ENCODE measurements at places on chromosomes 3 and 15.

GRCh38 chr15:82129761-82130160, 83.9 kb upstream of the MEX3B start:
- no peak for DNase-seq

DNA sequence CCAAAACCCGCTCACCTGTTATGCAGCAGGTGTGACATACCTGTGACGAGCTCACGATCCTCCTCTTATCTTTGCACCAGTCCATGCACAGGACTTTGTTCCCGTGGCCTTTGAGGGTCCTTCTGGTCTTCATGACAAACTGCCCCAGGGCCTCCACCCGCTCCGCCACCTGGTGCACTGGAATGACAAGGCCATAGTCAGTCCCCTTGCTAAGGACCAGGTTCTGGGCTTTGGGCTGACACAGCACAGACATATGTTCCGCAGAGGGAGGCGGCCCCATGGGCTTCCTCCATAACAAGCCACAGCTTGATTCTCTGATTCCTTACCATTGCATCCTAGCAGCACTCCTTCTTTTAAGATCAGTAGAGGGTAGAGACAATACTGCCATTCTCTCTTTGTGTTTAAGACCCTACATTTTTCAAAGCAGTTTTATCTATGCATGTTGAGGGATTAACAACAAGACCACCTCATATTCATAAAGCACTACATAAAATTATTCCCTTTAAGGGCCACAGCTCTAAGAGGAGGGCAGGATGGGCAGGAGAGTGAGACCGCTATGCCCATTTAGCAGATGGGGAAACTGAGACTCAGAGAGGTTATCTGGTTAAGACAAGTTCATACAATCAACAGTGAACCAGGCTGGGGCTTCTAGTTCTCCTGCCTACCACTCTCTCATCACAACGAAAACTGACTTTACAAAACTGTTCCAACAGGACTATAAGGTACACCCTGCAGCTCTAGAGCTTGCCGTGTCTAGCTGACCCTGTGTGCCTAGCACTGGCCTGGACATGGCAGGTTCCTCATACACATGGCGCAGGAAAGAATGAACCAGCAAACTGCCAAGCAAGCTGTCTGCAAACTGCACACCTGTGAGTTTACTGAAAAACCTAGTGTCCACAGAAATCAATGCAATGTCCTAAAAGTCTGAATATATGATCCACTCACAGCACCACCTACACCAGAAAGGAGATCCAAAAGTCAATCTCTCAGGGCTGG, 37.0 kb downstream of the GNB5 start:
- DNase-seq, result no peak

GRCh38 chr3:46628901-46629369, 16.6 kb downstream of the FAM240A start:
- DNase-seq, result no peak

DNA sequence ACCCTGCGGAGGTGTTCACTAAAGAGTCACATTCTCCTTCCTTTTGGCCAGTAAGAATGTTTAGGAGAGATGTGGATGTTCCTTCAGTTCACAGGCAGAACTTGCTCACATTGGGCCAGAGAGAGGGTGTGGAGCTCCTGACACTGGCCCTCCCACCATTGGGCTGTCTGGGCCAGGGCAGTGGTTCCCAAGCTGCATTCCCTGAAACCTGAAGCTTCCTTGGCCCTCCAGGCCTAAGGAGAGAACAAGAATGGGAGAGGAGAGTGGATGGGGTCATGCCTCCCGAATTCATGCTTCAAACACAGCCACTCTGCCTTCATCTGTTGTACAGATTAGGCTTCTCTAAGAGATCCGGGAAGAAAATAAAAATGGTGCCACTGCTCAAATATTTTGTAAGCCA, 257.4 kb downstream of the RORA start:
- no peak for DNase-seq

- no peak for DNase-seq
Observed at GRCh38 chr3:23422517-23422851, 219.4 kb downstream of the UBE2E2 start.

GRCh38 chr3:42192334-42193200, 73.4 kb downstream of the CCK start:
- DNase-seq, result peak; percentile 84

DNA sequence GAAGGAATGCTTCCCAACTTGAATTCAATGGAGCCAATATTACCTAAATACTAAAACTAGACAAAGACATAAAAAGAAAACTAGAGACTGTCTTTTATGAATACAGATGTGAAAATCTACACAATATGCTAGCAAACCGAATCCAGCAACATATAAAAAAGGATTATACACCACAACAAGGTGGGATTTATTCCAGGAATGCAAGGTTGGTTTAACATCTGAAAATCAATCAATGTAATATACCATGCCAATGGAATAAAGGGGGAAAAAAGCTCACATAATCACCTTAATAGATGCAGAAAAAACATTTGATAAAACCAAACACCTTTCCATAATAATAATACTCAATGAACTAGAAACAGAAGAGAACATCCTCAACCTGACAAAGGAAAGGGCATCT, 69.3 kb upstream of the TSPAN3 start:
- DNase-seq, result no peak

- DNase-seq, result no peak
Observed at GRCh38 chr3:13145131-13145825, 72.0 kb upstream of the IQSEC1 start.

GRCh38 chr15:77476995-77477394, 56.3 kb downstream of the HMG20A start:
- DNase-seq, result no peak

GRCh38 chr3:129768728-129769127, 124.8 kb downstream of the TMCC1 start:
- no peak for DNase-seq

DNA sequence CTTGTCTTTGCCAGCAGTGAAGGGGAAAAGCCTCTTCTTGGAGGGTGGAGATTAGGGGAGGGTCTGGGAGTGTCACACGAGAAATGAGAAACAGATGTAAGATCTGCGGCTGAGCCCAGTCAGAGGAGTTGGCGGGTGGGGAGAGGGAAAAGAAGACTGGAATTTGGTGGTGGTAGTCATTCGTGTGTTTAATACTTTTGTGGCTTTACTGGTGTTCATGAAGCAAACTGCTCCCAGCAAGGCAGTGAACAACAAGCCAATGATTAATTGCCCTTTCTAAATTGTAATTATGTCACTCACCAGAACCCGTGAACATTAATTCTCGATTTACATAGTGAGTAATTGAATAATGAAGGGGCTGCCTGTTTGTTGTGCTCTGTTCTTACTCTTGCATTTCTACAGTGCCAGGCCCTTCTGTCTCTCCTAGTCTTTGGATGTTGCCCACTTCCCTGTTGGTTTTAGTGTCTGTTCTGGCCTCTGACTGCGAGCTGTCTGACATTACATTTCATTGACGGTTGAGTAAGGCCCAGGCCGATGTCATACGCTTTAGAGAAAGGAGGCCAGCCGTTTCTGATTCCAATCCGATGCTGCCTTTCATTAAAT, 78.0 kb downstream of the CHCHD6 start:
- no peak for DNase-seq

- DNase-seq, result no peak
Observed at GRCh38 chr3:29758434-29759322, 477.8 kb downstream of the RBMS3 start.

GRCh38 chr3:13190378-13190765, 117.1 kb upstream of the IQSEC1 start:
- DNase-seq, result no peak

GRCh38 chr3:45890405-45890804, 4.1 kb downstream of the CCR9 start:
- no peak for DNase-seq

GRCh38 chr3:31288224-31288623, 244.5 kb upstream of the STT3B start:
- no peak for DNase-seq

- no peak for DNase-seq
Observed at GRCh38 chr15:44593042-44593736, 56.2 kb downstream of the EIF3J start.

DNA sequence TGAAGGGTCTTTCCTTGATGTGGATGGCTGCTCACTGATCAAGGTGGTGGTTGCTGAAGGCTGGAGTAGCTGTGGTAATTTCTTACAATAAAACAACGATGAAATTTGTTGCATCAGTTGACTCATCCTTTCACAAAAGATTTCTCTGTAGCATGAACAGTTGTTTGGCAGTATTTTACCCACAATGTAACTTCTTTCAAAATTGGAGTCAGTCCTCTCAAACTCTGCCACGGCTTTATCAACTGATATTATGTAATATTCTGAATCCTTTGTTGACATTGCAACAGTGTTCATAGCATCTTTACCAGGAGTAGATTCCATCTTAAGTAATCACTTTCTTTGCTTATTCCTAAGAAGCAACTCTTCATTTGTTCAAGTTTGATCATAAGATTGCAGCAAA, 252.6 kb downstream of the UBE2E2 start:
- DNase-seq, result no peak

GRCh38 chr3:150098621-150099020, 127.9 kb upstream of the PFN2 start:
- no peak for DNase-seq

- no peak for DNase-seq
Observed at GRCh38 chr15:48478581-48478980, 147.4 kb downstream of the DUT start.

GRCh38 chr3:112486811-112487505, 12.3 kb downstream of the BTLA start:
- DNase-seq, result no peak

GRCh38 chr15:31278061-31278445, 48.6 kb upstream of the KLF13 start:
- no peak for DNase-seq

- DNase-seq, result no peak
Observed at GRCh38 chr3:169748670-169749069, 16.2 kb downstream of the TERC start.

DNA sequence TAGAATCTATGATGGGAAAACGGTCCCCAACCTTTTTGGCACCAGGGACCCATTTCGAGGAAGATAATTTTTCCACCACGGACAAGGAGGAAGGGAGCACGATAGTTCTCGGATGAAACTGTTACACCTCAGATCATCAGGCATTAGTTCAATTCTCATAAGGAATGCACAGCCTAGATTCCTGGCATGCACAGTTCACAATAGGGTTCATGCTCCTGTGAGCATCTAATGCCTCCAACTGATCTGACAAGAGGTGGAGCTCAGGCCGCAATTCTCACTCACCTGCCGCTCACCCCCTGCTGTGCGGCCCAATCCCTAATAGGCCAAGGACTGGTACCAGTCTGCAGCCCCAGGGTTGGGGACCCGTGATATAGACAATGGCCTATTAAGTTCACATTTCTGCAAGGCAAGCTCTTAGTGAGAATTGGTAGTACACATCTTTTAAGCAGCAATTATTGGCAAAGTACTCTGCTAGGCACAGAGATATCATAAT, 26.5 kb downstream of the CD200R1 start:
- no peak for DNase-seq

DNA sequence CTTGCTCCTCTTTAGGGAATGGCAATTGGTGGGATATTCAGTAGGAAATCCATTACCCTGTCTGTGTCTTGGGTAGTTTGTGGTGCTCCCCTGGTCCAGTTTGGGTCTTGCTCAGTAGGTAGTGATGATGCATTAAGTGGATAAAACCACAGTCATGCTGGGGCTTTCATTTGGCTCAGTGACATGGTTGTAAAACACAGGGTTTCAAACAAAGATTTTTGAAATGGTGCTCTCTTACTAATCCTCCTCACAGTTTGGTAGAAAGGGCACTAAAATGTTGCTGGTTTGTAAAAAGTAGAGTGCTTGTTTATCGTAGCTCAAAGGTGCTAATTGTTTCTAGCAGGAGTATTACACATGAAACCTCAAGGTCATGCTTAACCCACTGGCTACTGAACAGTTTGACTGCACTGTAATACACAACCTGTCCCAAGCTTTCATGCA, 22.9 kb downstream of the BBX start:
- no peak for DNase-seq

All from inflammatory macrophage treated with lipopolysaccharide for 1 hour (primary cell).